ENCODE measurements at places on chromosomes 3 and 15. TPM values are rescaled to one million over a fixed set of nuclear protein-coding genes. Genes with fewer than 3 reads are reported as not detected.

CPNE4 gene
- total RNA-seq, result 3.4 TPM

SLC9C1 gene
- under 0.01 TPM for total RNA-seq

SLCO3A1 gene
- 9.8 TPM for total RNA-seq

LTF gene
- 3.6 TPM for total RNA-seq

HRG gene
- not detected for total RNA-seq

CATSPER2 gene
- 4.2 TPM for total RNA-seq

P2RY13 gene
- total RNA-seq, result 3.6 TPM

TMOD2 gene
- 241 TPM for total RNA-seq

PRKCD gene
- total RNA-seq, result 0.94 TPM

ECT2 gene
- 12.6 TPM for total RNA-seq

BSN gene
- total RNA-seq, result 7.3 TPM

IMPG2 gene
- 3.0 TPM for total RNA-seq

EDC3 gene
- total RNA-seq, result 12.9 TPM

GOLGA6L7 gene
- not detected for total RNA-seq

PLOD2 gene
- 22.6 TPM for total RNA-seq

TTC21A gene
- 2.5 TPM for total RNA-seq

ASB14 gene
- total RNA-seq, result not detected

KLHL40 gene
- total RNA-seq, result not detected

FSD2 gene
- 0.16 TPM for total RNA-seq

GUCA1C gene
- not detected for total RNA-seq

MESD gene
- 14.7 TPM for total RNA-seq

P2RY12 gene
- total RNA-seq, result 49.8 TPM

MUC20 gene
- 1.9 TPM for total RNA-seq

ATG3 gene
- total RNA-seq, result 33.4 TPM

GOLGA8Q gene
- 0.62 TPM for total RNA-seq

LYZL4 gene
- not detected for total RNA-seq

TRIM42 gene
- total RNA-seq, result not detected

All from occipital lobe (tissue), 3 donors.